Activated naive CD8-positive, alpha-beta T cell treated with anti-CD3 and anti-CD28 coated beads for 36 hours (primary cell): ENCODE measurements at places on chromosomes 7 and 10. TPM values are rescaled to one million over a fixed set of nuclear protein-coding genes. Genes with fewer than 3 reads are reported as not detected.

GRCh38 chr7:86844608-86845007 is 200.9 kb downstream of the GRM3 start:
- no peak for DNase-seq

DNA sequence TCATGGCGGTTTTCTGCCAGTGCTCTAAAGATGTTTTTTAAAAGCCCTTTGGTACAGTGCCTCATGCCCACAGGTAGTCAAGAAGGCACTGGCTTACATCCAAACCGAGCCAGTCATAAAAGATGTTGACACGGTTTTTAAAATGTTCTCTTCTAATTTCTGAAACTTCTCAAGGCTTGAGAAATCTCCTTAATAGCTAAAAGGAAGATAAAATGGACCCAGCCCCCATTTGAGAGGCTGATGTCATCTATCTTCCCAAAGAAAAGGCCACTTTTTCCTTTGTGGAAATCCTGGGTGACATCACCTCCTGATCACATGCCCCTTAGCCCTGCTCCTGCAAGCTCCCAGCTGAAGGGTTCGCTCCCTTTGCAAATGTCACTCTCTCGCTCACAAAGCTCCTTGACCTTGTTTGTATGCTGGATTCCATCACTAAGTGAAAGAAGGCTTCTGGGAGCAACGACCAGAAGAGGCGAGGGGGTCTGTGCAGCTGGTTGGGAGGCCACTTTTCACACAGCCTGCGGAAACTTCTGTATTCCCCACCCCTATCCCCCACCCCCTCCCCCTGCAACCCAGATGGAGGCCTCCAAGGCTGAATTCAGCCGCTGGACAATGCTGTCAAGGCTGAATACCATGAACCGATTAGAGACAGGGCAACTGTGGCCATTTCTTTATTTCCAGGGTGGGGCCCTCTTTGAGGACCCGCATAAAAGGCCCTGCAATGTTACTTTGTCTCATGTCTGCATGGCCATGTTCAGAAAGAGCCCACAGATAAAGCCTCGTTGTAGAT is 122.8 kb downstream of the CUBN start:
- DNase-seq: no peak

- no peak for DNase-seq
These were observed 276.7 kb downstream of the PARD3 start for GRCh38 chr10:34538281-34538829.

DNA sequence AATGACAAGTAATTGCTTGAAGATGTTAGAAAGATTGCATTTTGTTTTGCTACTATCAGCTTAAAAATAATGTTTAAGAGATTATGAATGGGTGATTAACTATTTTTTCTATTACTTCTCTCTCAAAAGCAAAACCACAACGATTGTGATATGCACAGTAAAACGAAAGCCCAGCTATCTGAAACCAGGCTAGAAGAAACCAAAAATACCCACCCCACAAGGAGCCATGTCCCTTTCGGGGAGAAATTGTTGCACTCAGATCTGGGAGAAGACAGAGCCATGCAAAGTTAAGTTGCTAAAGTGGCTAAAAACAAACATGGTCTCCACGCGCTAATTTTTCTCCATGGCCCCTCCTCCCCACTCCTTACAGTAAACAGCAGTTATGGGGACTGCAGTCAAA is 173.6 kb downstream of the RPS24 start:
- no peak for DNase-seq

DNA sequence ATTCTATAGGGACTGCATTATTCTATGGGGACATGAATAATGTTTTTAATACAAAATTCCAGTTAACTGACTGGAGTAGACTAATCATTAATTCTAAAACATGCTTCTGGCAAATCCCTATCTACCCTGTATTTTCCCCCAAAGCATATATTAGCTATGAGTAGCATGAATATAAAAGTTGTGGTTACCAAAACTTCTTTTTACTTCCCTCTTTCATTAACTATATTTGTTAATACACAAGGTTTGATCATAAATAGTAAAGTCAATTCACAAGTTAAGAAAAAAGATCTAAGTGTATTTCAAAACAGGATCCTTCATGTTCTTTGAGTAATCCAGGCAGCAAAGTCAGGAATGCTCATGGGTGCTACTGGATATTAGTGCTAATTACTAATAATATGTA is 2.9 kb upstream of the RALA start:
- DNase-seq: no peak

DNA sequence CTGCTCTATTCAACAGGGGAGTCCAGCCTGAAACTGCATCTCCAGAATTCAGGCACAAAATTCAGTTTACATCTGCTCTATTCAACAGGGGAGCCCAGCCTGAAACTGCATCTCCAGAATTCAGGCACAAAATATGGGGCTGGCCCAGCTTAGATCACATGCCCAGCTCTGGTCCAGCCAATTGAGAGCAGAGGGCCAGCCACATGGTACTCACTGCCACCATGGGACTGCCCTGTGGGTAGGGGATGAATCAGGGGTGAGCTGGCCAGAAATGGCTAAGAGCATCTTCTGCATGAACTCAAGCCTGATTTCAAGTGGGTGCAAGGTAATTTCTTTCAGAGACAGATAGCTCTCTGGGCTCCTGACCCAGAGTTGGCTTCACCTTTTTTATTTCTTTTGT is 156.6 kb upstream of the LYZL2 start:
- no peak for DNase-seq

DNA sequence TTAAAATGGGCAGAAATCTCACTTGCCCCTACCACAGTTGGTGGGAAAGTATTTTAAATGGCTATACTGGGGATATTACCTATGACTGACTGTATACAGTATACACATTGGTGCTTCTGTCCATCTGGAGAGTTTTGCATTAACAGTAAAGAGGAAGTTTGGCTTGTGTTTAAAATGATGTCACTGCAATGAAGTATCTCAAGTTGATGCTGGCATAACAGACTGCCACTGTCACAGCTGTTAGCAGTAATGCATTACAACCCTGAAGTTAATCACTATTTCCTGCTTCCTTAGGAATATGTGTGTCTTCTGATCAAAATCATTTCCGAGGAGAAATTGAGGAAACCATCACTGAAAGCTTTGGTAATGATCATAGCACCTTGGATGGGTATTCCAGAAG is 1.9 kb downstream of the DKK1 start:
- no peak for DNase-seq

- DNase-seq: no peak
These were observed 37.5 kb upstream of the PFKFB3 start for GRCh38 chr10:6165221-6165725.

DNA sequence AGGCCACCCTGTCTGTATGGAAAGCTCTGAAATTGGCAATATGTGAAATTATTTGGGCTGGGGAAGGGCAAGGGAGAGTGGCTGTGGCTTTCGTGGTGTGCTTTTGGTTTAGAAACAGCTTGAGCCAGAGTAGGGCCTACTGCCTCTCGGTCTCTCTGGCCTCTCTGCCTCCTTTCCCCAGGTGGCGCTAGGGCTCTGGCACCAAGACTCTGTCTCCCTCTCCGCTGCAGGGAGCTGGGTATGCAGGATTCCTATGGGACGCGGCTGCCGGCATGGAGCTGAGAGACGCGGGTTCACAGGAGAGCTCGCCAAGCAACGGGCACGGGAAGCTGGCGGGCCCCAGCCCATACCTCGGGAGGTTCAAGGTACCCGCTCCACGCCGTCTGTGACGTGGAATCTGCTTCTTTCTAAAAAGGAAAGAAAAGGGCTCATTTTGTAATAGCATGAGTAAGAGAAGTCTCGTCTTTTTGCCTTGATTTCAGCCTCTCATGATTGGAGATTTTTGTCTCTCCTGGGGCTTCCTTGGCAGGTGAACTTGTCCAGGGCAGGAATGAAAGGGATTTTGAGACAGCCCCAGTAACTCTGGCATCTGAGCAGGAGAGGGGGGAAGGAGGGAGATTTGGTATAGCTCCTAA is 105.1 kb upstream of the ANLN start:
- DNase-seq: no peak

- no peak for DNase-seq
These were observed 349.7 kb upstream of the COBL start for GRCh38 chr7:51666266-51666665.

DNA sequence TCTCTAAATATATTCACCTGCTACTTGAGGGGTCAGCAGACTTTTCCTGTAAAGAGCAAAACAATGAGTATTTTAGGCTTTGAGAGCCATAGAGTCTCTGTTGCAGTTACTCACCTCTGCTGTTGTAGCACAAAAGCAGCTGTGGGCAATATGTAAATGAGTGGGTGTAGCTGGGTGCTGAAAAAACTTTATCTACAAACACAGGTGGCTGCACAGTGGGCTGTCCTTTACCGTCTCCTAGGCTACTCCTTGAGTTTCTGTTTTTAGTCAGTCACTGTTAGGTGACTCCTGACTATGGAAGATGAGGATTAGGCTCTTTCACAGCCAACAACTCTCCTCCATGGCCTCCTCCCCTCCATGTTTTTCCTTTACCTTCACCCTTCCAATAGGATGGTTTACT is 286.1 kb upstream of the C7orf33 start:
- no peak for DNase-seq

DNA sequence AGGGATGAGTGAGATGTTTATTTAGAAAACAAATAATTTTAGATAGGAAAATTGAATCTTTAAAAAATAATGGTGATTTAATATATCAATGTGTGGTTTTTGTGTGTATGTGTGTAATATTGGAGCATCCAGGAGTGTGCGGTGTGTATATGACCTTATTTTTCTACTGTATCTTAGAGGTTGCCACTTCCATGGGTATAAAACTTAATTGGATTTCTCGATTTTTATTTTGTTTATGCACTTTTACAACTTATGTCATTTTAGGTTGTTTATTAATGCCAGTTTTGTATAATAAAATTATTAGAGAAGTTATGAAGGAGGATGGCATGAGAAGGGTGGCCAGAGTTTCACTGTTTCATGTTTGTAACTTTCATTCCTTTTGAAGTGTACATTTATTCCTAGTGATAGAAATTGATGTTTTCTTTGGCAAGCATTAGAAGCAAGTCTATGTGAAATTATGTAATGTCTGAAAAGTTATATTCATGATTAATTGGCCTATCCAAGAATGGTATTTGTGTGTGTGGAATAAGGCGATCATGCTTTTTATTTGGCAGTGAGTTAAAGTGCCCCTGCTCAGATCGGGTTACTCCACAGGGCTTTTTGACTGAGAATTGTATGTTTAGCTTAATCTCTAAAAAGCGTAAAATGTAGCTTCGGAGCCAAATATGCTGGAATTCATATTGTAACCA is 110.3 kb downstream of the KAT6B start:
- DNase-seq: no peak

DNA sequence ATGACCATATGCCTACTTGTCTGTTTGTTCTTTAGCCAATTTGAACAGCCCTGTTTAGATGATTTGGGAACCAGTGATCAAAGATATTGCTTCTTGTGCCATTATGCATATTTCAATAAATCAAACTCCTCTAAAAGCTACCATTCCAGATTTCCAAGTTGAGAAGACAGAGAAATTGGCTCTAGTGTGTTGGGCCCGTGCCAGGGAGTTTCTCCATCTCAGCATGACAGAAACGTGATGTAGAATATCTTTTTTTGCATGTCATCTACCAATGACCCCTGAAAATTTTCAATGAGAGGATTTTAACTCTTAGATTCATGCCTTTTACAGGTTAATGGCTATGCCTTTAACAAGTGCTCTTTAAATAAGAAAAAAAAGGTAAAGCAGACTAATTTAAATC is 50.7 kb upstream of the CABCOCO1 start:
- no peak for DNase-seq

DNA sequence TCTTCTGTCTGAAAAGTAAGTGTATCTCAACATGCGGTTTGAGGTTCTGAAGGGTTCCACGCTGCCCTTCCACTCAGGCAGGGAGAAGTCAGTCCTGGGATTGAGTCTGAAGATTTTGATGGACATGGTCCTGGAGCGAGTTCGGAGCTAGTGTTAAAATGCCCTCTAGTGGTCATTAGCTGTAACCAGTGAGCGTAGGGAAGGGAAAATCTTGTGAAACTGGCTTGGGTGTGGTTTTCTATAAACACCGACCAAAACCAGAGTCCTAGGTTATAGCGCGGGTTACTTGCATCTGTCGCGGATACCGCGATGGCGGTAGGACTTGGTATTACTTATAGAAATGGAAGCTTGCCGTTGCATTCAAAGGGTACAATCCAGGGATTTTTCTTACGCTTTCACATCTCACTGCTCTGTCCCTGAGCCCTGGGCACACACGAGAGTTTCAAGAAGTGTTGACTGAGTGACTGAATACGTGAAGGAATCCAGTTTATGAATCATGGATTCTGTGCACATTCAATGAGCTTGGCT is 348.2 kb upstream of the C7orf33 start:
- DNase-seq: no peak

GPR85 gene
- total RNA-seq: not detected

CACUL1 gene
- total RNA-seq: 34.8 TPM

HMX3 gene
- 0.24 TPM for total RNA-seq

TMEM213 gene
- not detected for total RNA-seq

MEIG1 gene
- 1.1 TPM for total RNA-seq

BLNK gene
- total RNA-seq: 1.3 TPM

EBLN1 gene
- not detected for total RNA-seq

FAM241B gene
- 9.9 TPM for total RNA-seq

JCAD gene
- total RNA-seq: 0.02 TPM

FAM131B gene
- 2.0 TPM for total RNA-seq
